ENCODE measurements at places on chromosomes 13 and 19.
A peak's percentile ranks its signal among the peaks of the same experiment; 100 is the strongest.

DNA sequence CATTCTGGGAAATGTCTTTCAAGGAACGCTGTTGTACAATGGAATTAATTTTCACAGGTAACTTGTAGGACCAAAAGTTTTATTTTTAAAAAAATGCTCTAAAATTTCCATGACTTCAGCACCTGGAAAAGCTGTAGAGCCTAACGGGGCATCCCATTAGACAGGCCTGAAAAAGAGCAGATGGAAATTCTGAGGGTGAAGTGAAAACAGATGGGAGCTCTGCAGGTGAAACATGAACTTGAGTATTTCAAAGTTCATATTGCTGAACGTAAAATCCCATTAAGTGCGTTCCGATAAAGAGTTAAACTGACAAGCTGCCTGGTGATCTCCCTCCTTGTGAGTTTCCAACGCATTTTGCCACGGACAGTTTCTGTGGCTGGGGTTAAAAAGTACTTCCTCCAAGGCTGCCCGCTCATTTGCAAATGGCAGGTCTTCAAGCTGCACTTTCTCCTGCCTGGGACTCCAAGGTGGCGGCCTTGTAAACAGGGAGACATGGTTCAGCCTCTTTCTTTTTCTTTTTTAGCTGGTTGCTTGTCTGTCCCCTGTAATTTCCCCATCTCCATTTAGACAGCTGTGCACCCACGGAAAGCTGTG lies 450.4 kb downstream of the FGF9 start:
- no peak for DNase-seq

- no peak for DNase-seq
Measured at GRCh38 chr13:103302676-103303075, 236.5 kb upstream of the SLC10A2 start.

DNA sequence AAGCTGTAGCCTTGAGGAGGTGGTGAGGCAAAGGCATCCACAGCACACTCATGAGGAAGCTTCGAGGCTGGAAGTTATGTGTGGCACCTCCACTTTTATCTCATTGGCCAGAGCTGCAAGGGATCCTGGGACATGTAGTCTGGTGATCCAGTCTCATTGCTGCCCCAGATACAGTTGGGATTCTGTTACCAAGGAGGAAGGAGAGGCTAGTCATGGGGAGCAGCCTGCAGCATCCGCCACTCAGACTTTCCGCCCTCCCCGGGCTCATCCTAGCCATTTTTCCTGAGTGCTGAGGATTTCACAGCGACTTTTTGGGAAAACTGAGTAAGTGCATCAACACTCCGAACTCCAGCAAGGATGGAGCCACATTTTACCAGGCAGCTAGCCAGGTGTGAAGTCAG lies 74.4 kb downstream of the DPF1 start:
- peak; percentile 20 for DNase-seq

GRCh38 chr13:23212671-23213070 lies 31.9 kb downstream of the SGCG start:
- DNase-seq = no peak

- no peak for DNase-seq
Measured at GRCh38 chr19:2184422-2184975, 20.8 kb downstream of the DOT1L start.

DNA sequence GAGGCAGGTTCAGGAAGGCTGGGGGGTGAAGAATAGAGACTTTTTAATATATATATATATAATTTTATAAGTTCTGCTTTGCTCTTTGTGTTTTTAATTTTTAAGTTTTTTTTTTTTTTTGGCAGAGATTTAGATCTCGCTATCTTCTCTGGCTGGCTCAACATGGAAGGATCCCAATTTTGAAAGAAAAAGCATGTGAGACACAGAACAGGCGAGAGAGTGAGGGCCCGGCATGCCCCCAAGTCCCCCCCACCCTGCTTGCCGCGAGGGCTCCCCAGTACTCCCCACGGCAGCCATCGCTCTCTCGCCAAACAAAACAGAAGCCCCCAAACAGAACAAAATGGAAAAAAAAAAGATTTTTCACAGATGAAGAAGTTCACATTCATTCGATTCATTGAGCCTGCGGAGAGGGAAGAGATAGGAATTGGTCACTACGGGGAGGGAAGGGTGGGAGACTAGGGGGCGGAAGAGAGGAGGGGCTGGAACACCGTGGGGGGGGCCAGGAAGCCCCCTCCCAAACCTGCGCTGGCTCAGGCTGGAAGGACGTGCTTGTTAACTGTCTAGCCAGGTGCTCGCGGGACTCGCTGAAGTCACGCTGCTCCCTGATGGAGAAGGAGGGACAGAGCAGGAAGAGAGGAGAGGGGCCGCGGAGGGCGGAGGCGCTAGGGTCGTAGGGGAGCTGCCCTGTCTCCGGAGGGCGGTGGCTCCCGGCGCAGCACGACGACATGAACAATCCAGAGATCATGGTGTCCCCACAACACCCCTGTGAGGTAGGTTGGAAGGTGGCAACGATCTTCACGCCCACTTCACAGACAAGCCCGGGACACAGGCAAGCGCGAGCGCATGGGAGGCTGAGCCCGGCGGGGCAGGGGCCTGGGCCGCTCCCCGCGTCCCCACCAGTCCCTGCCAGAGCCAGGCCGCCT lies 10.6 kb downstream of the KHSRP start:
- no peak for DNase-seq

- DNase-seq = no peak
Measured at GRCh38 chr13:110158226-110158625, 148.7 kb downstream of the COL4A1 start.

- DNase-seq = no peak
Measured at GRCh38 chr19:18100710-18101109, 3.1 kb downstream of the MAST3 start.

GRCh38 chr19:1826557-1827521 lies 14.8 kb upstream of the ATP8B3 start:
- DNase-seq = no peak

- DNase-seq = peak; percentile 64
Measured at GRCh38 chr19:6632002-6632621, 37.8 kb downstream of the TNFSF14 start.

DNA sequence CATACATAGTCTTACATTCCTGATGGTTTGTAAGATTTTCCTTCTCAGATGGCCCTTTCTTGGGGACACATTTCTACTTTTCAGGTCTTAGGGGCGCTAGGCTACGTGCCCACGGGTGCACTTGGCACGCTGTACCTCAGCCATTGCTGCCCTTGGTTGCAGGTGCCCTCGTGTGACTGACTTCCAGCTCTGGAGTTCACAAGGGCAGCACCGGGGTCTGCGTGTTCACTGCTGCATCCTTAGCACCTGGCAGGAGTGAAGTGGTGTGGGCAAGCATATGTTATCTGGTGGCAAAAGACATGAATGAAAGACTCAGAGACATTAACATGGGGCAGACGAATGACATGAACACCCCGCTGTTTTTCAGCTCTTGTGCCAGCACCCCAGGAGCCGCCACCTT lies 13.3 kb upstream of the WDR88 start:
- DNase-seq = no peak

- no peak for DNase-seq
Measured at GRCh38 chr13:66805657-66806056, 424.5 kb downstream of the PCDH9 start.

DNA sequence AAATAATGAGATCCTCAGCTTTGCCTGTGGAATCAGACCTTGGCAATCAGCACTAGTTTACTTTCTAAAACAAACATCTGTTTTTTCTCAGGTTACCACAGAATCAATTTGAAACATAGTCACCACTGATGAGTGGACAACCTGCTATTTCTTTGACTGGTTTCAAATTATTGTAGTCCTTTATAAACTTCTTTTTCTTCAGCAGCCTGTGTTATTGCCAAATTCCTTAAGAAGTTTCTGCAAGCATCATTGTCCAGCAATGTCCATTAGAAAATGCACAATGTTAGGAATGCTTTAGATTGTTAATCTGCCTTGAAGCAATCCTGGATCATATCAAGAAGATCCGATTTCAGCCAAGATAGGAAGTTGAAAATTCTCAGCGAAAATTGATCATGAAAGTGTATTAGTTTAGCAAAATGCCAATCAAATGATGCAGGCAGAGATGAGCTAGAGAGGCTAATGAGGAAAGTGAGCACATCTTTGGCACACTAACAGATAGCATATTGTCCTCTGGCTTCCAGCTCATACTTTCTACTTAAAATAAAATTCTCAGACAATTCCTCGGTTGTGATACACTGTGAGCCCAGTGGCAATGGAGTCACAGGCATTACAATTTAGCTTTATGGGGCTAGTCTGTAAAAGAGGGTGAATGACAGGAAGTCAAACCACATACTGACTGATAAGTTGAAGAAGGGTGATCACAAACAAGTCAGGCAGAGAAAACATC lies 270.6 kb downstream of the SLITRK6 start:
- peak; percentile 23 for DNase-seq

DNA sequence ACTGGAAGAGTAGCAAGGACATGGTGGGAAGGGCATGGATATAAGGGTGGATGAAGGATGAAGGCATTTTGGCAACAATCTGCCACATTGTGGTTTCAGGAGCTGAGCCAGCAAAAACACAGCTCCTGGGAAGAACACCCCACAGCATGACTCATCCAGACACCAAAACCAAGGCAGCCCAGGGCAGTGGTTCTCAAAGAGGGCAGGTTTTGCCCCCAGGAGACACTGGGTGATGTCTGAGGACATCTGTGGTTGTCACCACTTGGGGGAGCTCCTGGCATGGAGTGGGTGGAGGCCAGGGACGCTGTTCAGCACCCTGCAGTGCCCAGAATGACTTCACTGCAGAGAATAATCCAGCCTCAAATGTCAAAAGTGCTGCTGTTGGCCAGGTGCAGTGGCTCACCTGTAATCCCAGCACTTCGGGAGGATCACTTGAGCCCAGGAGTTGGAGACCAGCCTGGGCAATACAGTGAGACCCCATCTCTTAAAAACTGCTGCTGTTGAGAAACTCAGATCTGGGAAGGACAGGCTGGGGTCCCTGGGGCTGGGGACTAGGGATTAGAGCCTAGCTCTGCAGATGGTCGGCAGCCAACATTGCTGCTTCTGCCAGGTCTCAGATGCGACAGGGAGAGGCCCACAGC lies 16.1 kb downstream of the ZFR2 start:
- DNase-seq = peak; percentile 76

DNA sequence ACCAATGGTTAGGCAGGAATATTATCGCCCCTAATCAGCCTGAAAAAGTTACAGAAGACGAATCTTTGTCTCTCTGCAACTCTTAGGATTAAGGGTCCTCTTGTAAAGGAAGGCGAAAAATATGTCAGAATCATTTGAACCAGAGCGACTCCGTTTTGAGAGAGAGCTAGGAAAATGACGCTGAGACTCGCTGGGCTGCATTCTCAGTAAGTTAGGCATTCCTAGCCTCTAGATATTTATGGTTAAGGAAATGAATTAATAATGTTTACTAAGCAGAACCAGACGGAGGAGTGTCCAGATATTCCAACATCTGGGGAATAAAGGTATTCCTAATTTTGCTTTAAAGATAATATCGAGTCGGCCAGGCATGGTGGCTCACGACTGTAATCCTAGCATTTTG lies 755 bp upstream of the ZNF726 start:
- no peak for DNase-seq

GRCh38 chr13:113489171-113489548 lies 1.4 kb downstream of the DCUN1D2 start:
- DNase-seq = no peak
